ENCODE measurements at places on chromosomes 3 and 15. TPM values are rescaled to one million over a fixed set of nuclear protein-coding genes. Genes with fewer than 3 reads are reported as not detected.

Gene C3orf85
- total RNA-seq: not detected

Gene TTLL13
- total RNA-seq: not detected

Gene RBMS3
- total RNA-seq: 5.4 TPM

Gene NANOGP8
- total RNA-seq: 31.9 TPM

Gene MNS1
- not detected for total RNA-seq

Gene AP4E1
- 9.3 TPM for total RNA-seq

Gene DOCK3
- total RNA-seq: 4.6 TPM

Gene GOLGA8T
- 1.5 TPM for total RNA-seq

Gene ATP13A3
- 92.2 TPM for total RNA-seq

Gene ZNF774
- total RNA-seq: 2.3 TPM

Gene FMN1
- total RNA-seq: 2.9 TPM

Gene CCDC39
- 0.34 TPM for total RNA-seq

Gene C3orf49
- total RNA-seq: not detected

Gene ST8SIA2
- 3.2 TPM for total RNA-seq

Gene SLC26A6
- total RNA-seq: 51.2 TPM
